ENCODE measurements at places on chromosomes 2 and 18.

DNA sequence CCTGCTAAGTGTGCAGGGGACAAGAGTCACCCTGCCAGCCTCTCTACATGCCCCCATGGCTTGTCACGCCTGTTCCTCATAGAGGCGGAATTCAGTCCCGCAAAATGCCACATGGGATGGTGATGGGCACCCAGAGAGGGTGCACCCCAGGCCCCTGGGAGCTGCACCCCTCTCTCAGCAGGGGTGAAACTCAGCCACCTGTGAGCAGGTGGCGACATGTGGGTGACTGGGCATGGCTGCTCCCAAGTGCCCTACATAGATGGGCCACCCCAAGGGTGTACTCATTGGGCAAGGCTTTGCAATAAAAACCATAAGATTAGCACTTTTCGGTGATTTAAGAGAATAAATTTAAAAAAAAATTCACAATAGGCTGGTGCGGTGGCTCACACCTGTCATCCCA is 6.3 kb downstream of the HS6ST1 start:
- no peak for DNase-seq

GRCh38 chr18:45958027-45958426 is 9.1 kb downstream of the EPG5 start:
- DNase-seq: no peak

DNA sequence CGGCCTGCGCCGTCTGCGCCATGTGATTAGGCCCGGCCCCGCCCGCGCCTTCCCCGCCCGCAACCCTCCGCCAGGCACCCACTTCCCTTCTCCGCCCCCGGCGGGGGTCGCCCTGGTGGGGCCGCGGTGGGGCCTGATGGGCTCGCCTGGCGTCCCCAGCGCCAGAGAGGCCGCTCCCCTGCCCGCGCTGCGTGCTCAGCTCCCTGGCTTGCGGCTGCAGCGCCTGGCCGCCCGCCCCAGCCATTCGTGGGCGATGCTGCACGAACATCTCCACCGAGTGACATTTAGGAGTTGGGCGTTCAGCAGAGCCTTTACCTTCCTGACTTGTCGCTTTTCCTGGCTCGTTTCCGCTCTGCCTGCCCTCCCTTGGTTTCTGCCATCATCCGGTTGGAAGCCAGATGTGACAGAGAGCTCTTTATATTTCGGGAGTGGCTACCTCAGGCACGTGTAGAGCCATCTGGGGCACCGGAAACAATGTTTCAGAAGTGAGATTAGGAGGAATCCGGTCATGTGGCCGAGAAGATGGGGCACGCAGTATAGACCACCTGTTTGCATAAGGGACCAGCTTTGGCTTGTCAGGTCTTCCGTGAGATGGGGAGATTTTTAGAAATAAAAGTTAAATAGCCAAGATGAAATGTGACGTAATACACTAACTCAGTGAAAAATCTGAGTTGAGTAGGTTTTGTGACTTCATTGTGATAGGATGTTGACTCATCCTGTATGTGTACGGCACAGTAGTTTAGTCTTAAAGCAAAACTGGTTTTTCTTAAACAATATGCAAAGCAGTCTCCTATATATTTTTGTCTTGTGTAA is 1.2 kb downstream of the GLS start:
- peak; percentile 44 for DNase-seq

DNA sequence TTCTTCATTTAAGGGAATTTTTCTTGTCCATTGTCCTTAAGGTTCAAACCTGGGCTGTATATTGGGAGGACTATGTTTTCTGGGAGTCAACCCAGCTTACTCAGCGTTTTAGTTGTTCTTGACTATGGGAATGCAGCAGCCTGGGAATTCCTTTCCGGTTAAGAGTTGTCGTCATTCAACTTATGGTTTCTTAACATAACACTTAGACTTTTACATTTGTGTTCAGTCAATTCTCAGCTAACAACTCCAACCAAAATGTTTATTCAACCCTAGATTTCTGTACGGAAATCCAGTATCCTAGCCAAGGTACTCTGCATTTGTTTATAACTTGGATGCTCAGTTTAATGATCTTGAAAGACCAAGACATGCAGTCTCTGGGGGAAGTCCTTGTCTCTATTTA is 960.9 kb downstream of the CBLN2 start:
- DNase-seq: no peak

DNA sequence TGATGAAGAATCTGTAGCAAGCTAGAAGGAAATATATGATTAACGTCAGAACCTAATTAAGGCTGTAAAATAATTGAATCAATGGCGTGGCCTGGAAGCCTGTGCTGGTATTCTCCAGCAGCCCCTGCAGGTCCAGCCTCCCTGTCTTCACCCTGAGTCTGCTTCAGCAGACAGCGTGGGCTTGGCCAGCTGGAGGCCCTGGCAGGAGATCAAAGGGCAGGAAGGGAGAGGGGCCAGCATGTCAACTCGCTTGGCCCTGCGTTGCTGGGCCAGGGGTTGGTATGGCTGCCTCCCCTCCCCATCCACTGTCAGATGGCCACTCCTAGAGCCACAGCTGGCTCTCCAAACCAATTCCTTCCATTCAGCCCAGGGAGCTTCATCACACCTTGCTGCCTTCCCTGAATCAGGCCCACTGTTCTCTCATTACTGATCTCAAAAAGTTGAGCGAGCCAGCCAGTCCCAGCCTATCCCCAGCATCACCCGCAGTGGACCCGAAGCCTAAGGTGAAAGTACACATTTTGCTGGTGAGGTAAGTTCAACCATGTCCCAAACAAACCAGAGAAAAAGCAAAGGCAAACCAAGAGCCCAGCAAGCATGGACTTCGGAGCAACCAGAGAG is 228.4 kb upstream of the AGAP1 start:
- no peak for DNase-seq

DNA sequence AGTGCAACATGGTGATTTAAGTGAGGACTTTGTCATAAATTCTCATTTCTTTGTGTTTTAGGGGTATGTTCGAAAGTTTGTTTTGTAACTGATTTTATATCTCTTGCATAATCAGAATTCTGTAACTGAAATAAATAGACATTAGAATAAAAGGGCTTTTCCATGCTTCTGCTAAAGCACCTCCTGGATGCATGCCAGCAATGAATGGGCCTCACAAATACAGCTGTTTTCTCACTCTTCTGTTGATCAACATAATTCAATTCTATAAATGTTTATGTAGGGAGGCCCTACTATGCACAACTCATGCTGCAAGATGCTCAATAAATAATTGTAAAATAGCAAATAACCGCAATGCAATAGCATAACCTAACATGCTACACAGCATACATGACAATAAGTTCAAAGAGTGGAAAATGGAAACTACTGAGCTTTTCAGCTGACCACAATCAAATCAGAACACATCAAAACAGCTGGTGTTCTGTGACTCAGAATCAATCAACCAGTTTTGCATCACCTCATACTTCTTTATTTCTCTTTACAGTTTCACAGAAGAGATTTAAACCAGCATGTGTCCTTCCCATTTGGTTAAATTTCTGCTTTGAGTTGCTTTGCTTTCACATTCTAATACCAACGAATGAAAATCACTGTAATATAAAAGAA is 11.0 kb downstream of the CDH7 start:
- DNase-seq: no peak

GRCh38 chr2:125313806-125314205 is 1288.7 kb downstream of the CNTNAP5 start:
- no peak for DNase-seq

DNA sequence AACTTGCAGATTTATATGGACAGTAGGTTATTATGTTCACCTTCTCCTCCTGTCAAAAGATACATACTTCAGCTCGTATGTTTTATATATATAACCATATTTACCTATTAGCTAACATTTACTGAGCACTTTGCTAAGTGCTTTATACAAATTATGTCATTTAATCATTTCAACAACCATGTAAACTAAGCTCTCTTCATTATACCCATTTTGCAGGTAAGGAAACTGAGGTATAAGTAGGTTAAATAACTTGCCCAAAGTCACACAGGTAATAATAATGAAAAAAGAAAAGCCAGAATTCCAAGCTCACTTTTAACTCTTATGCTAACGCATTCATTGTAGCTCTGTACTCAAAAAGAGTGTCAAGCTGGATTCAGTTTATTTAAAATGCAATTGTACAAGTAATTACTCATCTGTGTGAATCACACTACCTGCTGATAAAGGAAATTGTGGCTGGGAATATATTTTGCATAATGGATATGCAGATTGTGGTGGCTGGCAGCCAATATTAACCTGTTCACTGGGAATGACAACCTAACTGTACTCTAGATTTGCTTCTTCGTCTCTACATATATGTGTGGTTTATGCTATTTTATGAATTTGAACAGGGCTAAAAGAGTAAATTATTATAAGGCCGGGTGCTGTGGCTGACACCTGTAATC is 20.6 kb downstream of the SLC16A14 start:
- DNase-seq: no peak

DNA sequence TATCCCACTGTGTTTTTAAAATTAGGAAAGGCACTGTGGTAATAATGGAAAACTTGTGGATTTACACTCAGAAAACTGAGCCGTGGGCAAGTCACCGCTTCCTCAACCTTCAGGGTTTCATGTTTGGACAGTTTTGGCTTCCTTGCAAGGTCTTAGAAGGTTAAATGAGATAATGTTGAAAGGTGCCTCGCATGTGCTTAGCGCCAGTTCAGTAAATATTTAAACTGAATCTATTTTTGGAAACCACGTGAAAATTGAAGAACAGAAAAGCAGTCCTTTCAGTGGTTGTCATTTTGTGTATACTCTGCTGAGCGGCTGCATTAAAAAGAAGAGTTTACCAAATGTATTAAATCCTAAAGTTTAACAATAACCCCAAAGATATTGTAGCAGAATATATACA is 15.2 kb upstream of the AGAP1 start:
- DNase-seq: no peak

- no peak for DNase-seq
These were observed 86.0 kb downstream of the ACSL3 start for GRCh38 chr2:222946700-222947287.

- no peak for DNase-seq
These were observed 40.0 kb downstream of the COL4A3 start for GRCh38 chr2:227204452-227204851.

DNA sequence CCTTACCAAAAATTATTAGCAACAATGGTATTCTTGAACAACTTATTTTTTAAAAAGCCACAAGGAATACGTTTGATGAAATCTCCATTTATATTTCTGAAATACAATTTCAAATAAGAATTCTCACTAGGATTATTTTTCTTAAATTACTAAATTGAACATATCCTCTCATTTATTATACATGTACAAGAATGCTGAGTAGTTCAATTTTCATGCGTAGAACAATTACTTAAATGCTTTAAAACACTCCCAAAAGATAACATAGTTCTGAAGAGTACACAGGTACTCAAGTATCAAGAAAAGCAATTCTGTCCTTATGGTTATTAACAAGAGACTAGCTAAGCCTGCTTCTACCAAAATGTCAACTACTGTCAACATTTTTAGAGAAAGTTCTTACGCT is 268.1 kb downstream of the ZNF385B start:
- DNase-seq: no peak

DNA sequence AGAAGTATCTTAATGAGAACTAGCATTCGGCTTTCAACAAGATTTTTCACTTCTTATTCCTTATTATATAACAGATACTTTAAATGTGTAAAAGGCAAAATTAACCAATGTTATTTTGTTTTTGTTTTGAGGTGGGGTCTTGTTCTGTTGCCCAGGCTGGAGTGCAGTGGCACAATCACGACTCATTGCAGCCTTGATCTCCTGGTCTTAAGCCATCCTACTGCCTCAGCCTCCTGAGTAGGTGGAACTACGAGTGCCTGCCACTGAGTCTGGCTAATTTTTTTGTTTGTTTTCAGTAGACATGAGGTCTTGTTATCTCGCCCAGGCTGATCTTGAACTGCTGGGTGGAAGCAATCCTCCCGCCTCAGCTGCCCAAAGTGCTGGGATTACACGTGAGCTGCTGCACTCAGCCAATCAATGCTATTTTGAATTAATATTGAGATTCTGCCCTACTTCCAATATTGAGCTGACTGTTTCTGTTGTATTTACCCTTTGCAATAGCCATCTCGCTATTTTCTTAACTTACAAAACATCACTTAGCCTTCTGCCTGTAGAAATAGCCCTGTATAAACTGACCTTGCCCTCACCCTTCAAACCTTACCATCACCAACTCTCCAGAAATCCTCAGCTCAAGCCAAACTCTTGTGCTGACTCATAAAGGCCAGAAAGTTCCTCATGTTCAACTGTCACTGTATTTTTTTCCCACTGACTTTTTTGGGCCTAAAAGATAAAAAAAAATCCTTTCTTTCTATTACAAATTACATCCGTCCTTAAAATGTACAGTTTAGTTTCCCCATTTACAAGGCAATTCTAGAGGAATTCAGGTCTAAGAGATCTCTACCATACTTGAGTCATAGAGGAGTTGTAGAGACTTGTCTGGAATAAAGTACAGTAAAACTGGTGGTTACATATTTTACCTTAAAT is 94.3 kb downstream of the OLA1 start:
- no peak for DNase-seq

- no peak for DNase-seq
These were observed 99.6 kb downstream of the ZAP70 start for GRCh38 chr2:97812931-97813330.

GRCh38 chr2:176160251-176160985 is 3.3 kb downstream of the HOXD3 start:
- no peak for DNase-seq

GRCh38 chr2:55155764-55156281 is 76.3 kb downstream of the CLHC1 start:
- DNase-seq: no peak

DNA sequence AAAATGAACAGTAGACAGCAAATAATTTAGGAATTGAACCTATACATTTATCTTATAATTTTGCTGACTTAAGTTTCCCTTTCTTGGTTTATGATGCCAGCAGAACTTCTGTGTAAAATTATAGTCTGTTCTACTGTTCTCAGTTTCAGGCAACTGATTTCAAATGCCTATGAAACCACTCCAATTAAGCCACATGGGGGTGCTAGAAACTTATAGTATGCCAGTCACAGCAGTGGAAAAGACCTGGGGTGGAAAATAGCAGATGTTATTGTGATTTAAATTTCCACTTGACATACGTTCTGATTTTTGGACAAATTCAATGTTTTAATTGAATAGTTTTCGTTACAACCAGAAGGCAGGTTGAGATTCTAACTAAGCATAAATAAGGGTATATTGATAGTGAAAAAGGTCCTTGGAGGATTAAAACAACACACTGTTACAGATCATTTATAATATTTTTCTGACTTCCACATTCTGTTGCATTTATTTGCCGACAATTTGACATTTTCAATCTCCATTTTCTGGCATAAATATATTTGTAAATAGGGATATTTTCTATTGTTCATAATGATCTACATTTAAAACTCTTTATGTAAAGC is 61.4 kb downstream of the CPS1 start:
- no peak for DNase-seq
